ENCODE measurements at places on chromosomes 13 and 19.

DNA sequence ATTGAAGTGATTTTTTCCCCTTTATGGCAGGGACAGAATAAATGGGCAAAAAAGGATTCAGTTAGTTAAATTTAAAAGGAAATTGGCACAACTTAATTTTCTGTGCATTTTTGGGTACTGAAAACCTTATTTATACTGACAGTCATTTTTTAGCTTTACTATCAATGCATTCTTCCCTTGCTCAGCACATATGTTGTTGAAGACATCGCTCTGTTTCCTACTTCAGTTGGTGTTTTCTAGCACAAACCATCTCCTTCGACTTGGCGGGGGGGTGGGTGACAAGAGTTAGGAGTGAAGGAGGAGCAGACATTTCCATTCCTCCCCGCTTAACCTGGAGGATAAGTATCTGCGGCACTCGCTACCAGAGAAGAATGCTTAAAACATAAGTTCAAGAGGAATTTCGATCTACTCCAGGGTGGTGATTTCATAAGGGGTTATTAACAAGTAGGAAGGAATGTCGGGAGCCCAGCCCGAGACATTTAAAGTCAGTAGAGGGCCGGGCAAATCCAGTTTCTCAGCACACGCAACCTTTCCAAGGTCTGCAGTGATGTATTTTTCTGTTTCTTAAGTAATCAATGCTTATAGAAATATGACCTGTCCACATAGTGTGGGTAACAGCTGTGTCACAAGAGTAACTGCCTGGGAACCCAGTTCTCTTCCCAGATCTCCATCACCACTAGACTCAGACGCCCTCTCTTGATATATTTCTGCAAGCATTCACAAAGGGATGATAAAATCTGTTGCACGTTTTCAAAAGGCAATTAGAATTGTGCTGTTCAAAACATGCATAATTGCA lies 525.8 kb downstream of the MYO16 start:
- no peak for DNase-seq

GRCh38 chr19:343941-344624 lies 513 bp downstream of the MIER2 start:
- DNase-seq, result no peak

DNA sequence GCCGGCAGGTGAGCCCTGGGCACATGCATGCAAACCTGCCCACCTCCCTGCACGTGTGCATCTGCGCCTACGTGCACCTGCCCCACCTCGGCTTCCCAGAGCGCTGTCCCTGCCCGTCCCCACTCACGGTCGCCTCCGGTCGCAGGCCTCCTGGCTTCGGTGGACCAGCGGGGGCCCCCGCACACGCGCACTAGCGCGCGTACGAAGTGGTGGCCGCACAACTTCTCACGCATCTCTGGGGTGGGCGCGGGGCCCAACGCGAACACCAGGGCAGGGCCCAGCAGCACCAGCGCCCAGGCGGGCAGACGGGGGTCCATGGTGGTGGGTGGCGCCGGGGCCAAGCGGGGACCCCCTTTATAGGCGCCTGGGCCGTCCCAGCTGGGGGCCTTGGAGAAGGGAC lies at the start of gene INSL3:
Gene INSL3 (minus strand): TSS at position 330 of the 400 bp plus-strand sequence. CDS start 13 bp downstream, at position 317.
- DNase-seq, result no peak

DNA sequence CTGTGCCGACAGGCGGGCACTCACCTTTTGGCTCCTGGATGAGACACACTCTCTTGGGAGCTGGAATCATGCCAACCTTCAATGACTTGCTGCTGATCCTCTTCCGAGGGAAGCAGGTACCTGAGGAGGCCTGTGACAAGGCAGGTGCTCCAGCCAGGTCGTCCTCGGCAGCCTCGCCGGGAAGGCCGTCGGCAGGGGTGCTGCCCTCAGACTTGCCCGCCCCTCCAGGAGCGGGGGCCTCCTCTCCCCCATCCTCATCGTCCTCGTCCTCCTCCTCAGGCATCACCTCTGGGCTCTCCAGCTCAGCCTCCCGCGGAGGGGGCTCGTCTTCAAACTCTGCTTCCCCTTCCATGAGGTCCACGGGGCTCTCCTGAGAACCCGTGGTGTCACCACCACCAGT lies 29.2 kb downstream of the SUGP2 start:
- no peak for DNase-seq

GRCh38 chr19:47253970-47254369 lies 2.4 kb upstream of the CCDC9 start:
- DNase-seq, result no peak

DNA sequence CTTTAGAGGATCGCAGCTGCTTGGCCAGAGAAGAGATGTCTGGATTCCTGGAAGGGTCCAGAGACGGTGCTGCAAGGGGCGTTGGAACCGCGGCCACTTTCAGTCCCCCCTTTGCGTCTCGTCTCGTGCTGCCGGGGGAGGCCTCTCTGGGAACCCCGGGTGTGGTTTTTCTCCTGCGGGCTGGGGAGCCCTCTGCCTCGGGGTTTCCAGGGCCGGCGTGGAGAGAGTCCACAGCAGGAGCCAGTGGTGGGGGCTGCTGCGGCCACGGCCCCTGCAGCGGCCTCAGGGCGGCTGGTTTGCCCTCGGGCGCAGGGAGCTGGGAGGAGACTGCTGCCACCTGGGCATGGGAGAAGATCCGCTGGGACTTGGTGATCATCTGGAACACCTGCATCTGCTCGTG lies 28.5 kb downstream of the ZNF541 start:
- no peak for DNase-seq
